ENCODE measurements at places on chromosomes 1 and 21.

GRCh38 chr1:3817138-3817740 is 20.9 kb upstream of the LRRC47 start:
- no peak for DNase-seq

- no peak for DNase-seq
Measured at GRCh38 chr1:54172614-54173599, 20.1 kb upstream of the CDCP2 start.

DNA sequence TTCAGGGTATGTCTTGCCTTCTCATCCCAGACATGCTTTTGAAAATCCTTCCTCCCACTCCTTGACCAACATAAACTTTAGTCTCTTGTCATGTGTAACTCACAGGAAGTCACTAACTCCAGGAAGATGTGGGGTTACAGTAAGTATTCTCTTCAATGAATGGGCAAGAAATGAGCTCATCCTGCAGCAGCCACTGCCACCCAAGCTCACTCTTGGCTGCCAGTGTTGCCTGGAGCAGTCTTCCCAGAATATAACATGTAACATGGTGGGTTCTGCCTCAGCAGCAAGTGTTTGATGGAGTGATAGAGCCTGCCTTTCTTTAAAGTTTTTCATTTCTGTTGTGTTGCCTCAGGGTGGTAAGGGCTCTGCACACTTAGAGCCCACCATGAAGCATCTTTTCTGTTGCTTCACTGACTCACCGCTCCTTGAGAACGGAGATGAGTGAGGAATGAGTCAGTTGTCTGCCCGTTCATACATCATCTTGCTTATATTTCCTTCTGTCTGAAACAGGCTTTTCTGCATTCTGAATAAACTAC is 187.0 kb downstream of the TPR start:
- DNase-seq = no peak

DNA sequence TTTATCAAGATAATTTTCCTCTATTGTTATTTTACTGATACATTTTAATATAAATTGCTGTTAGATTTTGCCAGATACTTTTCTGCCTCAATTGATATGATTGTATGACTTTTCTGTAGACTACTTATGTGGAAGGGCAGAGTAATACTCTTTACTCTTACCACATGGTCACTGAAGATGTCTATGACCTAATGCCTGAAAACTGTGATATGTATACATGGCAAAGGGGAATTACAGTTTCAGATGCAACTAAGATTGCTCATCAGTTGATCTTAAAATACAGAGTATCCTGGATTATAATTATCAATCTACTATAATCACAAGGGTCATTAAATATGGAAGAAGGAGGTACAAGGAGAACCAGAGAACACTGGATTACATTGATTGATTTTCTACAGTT is 1528.0 kb downstream of the BRINP3 start:
- no peak for DNase-seq

DNA sequence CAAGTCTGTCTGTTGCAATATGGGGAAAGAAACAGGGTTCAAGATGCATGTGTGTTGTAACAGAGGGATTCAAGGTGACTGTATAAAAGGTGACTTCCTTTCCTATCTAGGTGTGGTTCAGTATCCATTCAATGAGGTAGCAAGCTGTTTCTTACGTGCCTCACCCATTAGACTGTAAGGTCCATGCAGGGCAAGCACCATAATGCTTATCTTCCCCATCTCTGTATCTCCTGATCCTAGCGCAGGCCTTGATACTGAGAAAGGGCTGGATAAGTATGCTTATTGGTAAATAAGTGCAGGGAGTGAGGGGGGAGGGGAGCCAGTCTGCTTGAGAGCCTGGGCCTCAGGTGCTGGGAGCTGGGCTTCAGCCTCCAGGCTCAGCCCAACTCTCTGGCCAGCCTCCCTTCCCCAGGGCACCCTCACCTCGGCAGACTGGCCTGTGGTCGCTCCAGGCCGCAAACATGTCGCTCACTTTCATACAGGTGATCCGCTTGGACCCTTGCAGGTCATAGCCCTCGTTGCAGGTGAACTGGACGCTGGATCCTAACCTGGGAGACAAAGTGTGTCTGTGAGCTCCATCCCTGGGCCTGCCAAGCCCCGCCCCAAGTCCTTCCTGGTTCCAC is 44.5 kb upstream of the HMGB4 start:
- no peak for DNase-seq

- DNase-seq = no peak
Measured at GRCh38 chr21:42785666-42786427, 93.5 kb downstream of the WDR4 start.

DNA sequence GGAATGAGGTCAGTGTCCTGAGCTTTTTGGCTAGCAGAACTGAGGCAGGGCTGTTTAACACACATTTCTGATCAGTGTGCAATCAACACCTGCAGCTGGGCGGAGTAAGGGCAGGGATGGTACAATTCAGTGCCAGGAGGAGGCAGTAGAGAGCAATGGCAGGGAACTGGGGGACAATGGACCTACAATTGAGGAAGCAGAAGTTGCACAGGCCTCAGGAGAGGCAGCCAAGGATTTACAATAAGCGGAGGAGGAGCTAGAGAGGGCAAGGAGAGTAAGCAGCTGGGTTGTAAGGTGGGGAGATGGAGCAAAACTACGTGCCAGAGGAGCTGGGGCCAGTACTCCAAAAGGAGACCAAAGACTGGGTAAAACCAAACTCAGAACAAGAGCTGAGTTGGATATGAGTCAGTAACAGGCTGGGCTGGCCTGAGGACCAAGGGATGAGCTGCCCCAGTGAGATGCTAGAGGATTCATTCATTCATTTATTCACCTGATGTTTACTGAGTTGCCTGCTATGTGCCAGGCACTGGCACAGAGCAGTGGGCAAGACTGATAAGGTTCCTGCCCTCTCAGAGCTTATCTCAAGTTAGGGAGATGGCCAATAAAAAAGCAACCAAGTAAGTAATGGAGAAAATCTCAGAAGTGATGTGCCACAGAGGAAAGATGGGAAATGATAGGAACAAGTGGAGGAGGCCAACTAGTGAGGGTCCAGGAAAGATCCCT is 10.4 kb upstream of the GALE start:
- DNase-seq = no peak

- DNase-seq = no peak
Measured at GRCh38 chr21:46411691-46412090, 47.0 kb upstream of the DIP2A start.

GRCh38 chr1:13830170-13830569 is 130.2 kb downstream of the PRDM2 start:
- DNase-seq = no peak

GRCh38 chr1:4975856-4976255 is 321.4 kb downstream of the AJAP1 start:
- DNase-seq = no peak

DNA sequence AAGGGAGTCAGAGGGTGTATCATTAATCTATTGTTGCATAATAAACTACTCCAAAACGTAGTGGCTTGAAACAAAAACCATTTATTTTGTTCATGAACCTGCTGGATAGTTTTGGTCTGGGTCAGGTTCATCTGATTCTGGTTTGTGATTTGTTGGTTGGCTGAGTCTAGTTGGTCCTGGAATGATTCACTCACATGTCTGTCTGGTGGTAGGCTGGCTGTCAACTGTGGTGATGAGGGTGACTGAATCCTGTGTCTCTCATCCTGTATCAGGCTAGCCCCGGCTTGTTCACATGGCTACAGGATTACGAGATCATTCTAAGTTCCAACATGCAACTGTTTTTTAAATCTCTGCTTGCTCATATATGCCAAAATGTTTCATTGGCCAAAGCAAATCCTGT is 22.5 kb upstream of the SIKE1 start:
- no peak for DNase-seq

GRCh38 chr1:10753299-10753698 is 43.1 kb downstream of the CASZ1 start:
- no peak for DNase-seq

DNA sequence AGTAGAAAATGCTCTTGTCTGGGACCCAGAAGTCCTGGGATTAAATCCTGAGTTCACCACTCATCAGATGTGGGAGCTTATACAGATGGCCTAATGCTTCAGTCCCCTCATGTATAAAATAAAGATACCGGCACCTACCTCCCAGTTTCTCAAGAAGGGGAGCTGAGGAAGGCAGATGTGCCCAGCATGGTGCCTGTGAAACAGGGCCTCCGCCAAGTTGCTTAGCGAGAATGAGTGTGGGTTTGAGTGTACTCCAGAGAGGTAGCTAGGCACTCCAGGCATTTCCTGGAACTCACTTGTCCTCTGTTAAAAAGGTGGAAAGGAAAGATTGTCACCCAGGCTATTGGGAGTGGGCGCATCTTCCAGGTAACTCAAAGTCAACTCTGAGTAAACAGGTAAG is 37.8 kb downstream of the IER5 start:
- DNase-seq = no peak

DNA sequence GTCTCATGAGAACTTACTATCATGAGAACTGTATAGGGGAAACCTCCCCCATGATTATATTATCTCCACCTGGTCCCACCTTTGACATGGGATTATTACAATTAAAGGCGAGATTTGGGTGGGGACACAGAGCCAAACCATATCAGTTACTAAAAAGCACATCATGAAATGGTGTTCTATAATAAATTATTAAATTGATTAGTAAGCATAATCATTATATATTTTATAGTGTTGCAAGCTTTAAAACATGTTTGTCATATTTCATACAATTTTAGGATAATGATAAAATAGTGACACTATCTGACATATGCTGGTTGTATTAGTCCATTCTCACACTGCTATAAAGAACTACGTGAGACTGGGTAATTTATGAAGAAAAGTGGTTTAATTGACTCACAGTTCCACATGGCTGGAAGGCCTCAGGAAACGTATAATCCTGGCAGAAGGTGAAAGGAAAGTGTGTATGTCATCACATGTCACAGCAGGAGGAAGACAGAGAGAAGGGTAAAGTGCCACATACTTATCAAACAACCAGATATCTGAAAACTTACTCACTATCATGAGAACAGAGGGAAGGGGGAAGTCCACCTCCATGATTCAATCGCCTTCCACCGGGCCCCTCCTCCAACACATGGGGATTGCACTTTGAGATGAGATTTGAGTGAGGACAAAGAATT is 539.2 kb upstream of the OLFM3 start:
- DNase-seq = no peak

DNA sequence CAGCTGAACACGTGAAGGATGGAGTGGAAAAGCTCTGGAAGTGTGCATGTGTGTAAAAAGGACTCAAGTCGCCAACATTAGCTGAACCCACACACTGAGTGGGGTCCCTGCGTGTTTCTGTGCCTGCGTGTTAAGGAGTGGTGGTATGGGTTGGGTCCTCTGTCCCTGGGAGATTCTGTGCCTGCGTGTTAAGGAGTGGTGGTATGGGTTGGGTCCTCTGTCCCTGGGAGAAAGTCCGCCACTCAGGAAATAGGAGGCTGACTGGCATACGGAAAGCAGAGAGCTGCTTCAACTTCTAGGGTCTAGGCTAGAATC is 7.0 kb upstream of the SOX13 start:
- DNase-seq = no peak

- no peak for DNase-seq
Measured at GRCh38 chr21:32604464-32604863, 7.7 kb downstream of the CFAP298 start.

GRCh38 chr1:76121850-76122249 is 47.3 kb downstream of the ST6GALNAC3 start:
- no peak for DNase-seq

GRCh38 chr21:35579520-35580293 is 480.6 kb downstream of the SETD4 start:
- no peak for DNase-seq

DNA sequence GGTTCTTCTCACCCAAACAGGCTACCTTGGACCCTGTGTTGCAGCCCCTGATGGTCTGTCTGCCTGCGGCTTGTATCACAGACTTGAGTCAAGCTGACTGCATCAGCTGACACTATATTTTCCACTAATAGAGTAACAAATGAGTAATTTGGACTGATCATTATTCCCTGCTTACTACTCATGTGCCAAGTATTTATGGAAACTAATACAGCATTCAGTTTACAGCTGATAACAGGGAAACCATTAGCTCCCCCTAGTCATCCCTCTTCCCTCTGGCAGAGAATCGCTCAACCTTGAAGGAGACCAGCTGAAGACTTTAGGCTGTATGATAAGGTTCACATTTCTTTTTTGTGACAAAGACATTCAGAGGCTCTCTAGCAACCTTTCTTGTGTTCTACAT is 116.6 kb upstream of the SYT6 start:
- no peak for DNase-seq

- DNase-seq = no peak
Measured at GRCh38 chr21:39961251-39961650, 94.0 kb downstream of the PCP4 start.

DNA sequence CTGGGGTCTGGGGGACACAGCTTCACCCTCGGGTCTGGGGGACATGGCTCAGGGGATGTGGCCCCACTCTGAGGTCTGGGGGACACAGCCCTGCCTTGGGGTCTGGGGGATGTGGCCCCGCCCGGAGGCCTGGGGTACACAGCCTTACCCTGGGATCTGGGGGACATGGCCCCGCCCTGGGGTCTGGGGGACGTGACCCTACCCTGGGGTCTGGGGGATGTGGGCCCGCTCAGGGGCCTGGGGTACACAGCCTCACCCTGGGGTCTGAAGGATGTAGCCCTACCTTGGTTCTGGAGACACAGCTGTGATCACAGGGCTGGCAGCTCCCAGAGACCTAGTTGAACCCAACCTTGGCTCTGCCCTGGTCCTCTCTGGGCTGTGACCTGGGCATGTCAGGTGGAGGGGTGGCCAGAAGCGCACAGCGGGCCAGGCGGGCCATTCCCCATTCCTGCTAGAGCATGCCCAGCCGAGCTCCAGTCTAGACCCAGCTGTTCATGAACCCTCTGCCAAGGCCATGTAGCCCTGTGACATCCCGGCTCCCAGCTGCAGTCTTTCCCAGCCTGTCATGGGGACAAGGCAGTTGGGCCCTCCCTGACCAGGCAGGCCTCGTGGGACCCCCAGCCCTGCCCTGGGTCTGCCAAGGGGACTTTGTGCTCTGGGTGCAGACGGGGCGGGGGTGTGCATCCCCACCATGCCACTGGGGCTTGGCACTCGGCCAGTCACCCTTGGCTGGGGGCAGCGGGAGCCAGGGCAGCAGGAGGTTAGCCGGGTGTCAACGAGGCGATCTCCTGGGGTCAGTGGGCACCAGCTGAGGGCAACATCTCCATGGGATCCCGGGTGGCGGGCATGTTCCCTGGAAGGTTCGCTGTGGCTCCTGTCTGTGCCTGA is 43.9 kb downstream of the WNT9A start:
- no peak for DNase-seq

GRCh38 chr1:231421546-231421970 is 529 bp downstream of the EGLN1 start:
- DNase-seq = no peak

DNA sequence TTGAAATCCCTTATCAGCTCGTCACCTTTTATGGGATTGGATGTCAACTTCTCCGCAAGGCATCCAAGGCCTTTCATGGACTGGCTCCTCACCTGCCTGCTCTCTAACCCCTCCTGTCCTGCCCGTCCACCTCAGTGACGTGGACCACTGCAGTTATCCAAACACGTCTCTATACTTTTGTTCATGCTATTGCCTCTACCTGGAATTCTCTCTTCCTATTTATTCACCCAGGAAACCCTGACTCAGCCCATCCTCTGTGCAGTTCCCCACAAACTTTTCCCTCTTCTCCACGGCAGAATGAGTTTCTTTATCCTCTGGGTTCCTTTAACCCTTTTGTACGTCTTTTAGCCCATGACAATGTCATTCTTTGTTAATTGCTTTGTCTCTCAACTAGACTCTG is 5.1 kb upstream of the UTP25 start:
- DNase-seq = no peak

- no peak for DNase-seq
Measured at GRCh38 chr1:171988243-171988885, 147.1 kb downstream of the DNM3 start.

GRCh38 chr1:245776139-245776538 is 621.4 kb downstream of the KIF26B start:
- no peak for DNase-seq
